ENCODE measurements at places on chromosomes 5 and 9.

- no peak for DNase-seq
Observed at GRCh38 chr5:26649000-26649399, 389.4 kb downstream of the CDH9 start.

- DNase-seq: no peak
Observed at GRCh38 chr9:86764671-86765343, 182.5 kb downstream of the GAS1 start.

- DNase-seq: no peak
Observed at GRCh38 chr5:181059297-181060230, 19.5 kb downstream of the BTNL9 start.

DNA sequence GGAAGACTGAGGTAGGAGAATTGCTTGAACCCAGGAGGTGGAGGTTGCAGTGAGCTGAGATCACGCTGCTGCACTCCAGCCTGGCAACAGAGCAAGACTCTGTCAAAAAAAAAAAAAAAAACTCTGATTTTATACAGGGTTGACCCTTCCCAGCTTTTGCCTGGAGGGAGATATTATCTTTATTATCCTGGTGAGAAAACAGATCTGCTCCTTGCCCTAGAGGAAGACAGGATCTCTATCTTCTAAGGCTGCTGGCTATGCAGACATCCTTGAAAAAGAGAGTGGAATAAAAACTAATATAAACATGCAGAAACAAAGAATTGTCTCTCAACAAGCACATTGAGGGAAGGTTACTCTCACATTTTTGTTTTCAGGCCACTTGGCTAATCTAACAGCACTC is 1503.4 kb upstream of the WWC1 start:
- no peak for DNase-seq

GRCh38 chr5:139926797-139927503 is 116.1 kb downstream of the NRG2 start:
- DNase-seq: no peak

DNA sequence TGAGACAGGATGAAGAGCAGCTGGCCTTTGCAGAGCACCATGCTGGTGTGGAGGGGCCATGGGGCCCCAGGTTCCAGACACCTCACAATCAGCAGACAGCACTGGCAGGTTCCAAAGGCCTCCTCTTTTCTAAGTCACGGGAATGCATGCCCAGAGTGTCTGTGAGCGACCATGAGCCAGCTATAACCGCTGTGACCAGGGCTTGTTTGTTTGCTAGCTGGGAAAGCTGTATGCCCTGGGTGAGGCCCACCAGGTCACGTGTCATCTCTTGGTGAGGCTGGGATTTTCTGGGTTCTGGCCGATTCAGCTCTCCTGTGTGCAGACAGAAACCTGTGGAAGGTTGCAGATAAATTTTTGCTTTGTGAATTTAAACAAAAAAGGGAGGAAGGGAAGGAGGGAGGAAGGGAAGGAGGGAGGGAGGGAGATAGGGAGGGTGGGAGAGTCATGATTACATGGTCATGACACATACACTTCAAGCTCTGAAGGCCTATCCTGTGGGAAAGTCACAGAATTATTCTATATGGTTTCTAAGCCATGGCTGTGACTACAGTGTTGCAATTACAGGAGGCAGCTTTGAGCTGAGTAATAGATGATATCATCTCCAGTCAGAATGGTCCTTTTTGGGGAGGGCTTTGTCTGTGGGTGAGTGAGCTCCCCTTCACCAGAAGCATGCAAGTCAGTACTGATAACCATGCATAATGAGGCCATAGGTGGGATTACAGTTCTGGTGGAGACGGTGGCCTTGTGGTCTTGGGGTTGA is 37.2 kb downstream of the PAPPA start:
- peak; percentile 90 for DNase-seq

- DNase-seq: no peak
Observed at GRCh38 chr9:75274781-75275180, 186.5 kb downstream of the OSTF1 start.

DNA sequence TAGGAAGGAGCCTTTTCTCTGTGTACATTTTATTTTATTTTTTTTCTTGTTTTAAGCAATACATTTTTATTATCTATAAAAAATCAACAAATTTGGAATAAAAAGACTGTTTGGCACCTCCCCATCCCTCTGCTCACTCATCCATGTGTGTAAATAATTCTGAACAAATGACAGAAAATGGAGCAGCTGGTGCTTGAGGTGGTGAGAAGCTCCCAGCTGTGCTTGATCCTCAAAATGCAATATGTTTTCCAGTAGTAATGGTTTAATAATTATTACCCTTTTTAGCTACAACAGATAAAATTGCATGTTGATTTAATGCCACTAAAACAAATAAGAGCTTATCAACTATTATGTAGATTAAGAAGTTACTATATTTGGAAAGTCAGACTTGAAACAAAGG is 132.5 kb downstream of the CDH18 start:
- no peak for DNase-seq

GRCh38 chr5:7794311-7794710 is 56.6 kb downstream of the CFAP90 start:
- DNase-seq: no peak

- DNase-seq: peak; percentile 95
Observed at GRCh38 chr5:74762599-74762998, 4.3 kb downstream of the GFM2 start.

DNA sequence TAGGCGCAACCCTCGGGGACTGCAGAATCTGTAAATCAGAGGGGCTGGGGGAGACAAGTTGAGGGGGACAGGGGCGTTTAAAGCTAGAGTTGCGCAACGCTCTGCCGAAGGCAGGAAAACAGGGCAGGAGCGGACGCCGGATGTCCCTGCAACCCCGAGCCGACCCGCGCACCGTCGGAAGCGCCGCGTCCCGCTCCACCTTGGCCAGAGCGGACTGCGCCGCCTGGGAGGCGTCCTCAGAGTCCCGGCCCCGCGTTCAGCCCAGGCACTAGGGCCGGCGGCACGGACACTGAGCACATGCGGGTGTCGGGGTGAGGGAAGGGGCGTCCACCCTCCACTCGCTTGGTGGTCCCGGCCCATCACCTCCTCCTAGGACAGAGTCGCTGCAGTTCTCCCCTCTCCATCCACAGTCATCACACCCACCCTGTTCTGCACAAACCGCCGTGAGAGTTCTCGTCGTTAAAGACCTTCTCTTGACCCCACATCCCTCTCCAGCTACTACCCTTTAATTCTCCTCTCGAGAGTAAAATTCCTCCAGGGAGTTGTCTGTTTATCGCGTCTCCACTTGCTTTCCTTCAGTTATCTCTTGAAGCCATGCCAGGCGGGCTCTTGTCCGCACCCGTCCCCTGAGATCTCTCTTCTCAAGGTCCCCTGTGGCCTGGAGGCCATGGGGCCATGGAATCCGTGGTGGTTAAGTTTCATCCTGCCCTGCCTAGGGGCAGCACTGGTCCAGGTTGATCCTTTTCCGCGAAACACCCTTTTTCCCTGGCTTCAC is 796 bp upstream of the PDLIM7 start:
- peak; percentile 29 for DNase-seq

- DNase-seq: peak; percentile 93
Observed at GRCh38 chr5:9046756-9047481, 499.0 kb downstream of the SEMA5A start.

DNA sequence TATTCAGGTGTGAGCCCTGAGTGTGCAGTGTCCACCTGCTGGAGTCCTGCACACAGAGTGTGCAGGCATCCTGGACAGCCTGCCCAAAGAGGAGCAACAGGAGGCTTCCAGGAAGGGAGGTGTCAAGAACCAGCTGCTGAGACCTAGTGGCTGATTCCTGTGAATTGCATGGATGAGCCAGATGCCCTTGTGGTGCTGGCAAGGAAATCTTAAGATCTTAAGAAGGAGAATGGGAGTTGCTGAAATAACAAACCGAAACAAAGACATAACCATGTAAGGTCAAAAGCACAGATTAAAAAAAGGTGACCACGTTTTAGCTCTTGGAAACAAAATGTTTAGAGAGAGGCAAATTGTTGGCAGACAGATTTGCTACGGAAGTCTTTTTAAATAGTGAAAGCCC is 29.3 kb upstream of the RPS23 start:
- no peak for DNase-seq

GRCh38 chr5:78162253-78162862 is 132.1 kb downstream of the AP3B1 start:
- DNase-seq: peak; percentile 37

DNA sequence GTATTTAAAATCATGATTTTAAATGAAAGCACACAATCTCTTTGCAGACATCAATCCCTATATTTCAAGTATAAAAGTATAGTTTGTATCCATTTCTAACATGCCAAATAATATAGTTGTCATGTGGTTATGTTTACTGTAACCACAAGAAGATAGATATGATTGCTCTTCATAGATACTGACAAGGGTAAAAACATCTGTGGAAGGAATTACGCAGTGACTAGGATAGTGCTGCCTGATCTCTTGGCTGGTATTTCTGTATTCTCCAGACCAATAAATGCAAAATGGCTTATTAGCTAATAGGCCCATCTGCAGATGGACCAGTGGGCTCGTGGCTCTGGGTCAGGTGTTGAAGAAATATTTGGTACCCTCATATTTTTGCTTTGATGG is 34.9 kb upstream of the FBN2 start:
- no peak for DNase-seq

DNA sequence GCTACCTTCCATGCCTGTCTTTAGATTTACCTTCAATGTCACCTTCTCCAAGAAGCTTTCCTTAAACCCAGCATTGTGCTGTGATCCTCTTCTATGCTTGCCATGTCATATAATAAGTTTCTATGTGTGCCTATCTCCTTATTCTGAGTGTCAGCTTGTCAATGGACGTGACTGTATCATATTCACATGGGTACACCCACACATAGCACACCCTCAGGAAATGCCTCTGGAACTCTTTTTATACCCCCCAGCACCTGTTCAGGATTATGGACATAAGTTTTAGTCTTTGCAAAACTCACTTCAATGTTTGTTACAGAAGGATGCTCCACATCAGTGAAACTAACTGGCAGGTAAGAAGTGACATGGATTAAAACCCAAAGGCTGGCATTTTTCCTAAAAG is 7.4 kb downstream of the GAS1 start:
- no peak for DNase-seq

Data from epithelial cell of esophagus (primary cell).